GM13977 (cell line): ENCODE measurements at places on chromosomes 12 and 14.

GRCh38 chr14:91229005-91229382 lies 15.5 kb downstream of the GPR68 start:
- DNase-seq: no peak

DNA sequence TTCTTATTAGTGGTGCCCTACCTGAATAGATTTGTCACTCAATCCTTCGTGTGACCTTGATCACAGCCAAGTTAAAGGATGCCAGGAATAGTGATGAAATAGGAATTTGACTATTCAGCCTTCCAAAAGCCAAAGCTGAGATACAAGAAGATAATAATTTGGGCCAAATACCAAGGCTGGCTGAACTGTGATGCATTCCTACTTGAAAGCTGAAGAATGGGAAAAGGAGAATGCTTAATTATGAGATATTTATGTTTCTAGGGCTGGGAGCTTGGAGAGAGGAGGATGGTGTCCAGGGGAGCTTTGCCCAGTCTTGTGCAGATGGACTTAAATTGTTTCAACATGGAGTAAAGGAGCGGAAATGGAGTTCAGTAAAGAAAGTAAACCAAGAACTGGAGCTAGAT lies 5.2 kb downstream of the RNASE7 start:
- DNase-seq: no peak

DNA sequence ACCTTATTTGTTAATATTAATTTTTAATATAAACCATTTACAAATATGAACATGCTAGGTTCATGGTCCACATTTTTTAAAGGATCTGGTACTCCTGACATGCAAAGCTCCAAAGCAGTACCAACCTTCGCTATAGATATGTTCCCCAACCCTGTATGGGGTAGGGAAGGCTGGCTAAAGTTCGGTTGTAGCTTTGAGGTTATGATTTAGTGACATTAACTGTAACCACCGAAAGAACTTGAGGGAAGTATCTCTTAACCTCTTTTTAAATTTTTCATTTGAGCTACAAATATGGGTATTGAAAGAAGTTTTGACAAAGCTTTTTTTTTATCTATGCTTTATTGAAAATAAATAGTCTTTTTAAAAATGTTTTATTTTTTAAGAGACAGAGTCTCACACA lies 115.5 kb downstream of the DYRK2 start:
- no peak for DNase-seq

DNA sequence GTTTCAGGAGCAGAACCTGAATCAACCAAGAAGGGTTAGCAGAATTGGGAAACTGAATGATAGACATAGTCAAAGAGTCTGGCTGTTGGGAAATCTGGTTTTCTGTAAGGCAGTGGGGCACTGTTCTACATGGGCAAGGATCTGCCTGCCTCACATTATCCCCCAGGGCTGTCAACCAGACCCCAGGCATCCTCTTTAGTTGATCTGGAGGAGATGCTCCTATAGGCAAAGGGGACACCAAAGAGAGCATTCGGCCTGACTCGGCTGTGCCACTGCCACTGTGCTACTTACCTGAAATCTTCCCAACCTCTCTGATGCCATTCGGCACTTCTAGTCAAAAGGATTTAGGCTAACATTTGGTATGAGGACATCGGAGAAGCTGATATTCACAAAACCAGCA lies 4.1 kb downstream of the ISCU start:
- DNase-seq: no peak

- no peak for DNase-seq
These were observed 3.8 kb upstream of the YBX3 start for GRCh38 chr12:10726945-10727344.

DNA sequence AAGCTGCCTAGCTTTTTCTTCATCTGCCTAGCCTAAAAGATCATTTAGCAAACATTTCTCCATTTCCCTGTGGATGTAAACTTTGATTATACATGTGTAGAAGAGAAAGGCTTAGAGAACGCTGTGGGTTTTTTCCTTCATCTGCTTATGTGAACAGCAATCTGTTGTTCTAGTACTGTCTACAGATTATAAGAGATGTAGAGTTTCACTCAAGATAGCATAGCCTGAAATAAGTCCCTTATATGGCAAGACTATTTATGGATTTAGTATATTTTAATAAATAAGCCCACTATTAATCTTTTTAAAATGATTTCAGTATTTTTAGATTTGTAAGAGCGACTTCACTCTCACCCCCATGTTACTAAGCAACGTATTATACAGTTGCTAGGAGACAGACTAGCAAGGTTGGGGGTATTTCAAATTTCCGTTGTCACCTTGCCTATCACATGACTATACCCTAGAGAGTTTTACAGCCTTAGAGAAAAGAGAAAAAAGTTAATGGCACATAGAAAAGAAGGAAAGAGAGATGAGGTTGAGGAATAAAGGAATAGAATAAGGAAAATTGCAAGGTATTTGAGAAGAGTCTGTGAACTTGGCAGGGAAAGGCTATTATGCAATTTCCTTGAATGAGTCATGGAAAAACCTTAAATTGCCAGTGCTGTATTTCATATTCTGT lies 12.2 kb upstream of the TUBA1A start:
- DNase-seq: peak; percentile 61

DNA sequence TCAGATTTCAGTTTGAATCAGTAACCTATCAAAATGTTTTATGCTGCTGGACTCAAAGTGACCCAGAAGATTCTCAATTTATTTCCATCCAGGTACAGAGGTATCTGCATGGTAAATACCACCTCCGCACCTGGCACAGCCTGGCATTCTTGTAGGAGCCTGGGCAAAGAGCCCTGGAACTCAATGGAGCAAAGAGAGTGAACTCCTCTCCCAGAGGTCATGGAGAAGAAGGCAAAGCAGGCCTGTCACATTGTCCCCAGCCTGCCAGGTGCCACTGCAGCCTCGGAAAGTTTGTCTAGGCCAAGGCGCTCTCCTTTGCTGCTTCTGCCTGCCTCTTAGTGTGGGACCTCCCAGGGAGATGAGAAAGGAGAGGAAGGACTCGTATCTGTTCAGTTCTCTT lies 319.8 kb downstream of the ZFP36L1 start:
- DNase-seq: no peak

- DNase-seq: no peak
These were observed 60.7 kb upstream of the BCAT1 start for GRCh38 chr12:25009496-25010092.

DNA sequence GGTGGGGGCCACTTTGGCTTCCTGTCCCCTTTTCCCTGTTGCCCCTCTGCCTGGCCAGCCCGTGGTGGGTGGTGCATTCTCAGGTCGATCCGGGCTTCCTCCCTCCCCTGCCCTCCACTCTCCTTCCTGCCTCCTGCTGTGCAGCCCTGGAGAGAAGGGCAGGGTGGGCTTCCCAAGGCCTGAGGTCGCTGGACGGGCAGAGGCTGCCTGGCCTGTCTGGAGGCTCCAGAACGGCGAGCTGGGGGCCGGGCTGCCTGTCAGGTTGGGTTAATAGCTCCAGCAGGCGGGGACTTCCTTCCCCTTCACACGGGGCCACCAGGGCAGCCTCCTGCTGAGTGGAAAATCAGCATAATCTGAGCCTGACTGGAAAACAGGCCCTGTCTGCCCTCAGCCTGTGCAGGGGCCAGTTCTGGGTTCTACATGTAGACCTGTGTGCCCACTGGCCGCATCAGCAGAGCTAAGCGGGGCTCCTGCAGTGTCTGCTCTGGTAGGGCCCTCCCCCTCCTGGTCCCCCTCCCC lies 11.3 kb downstream of the KIF26A start:
- DNase-seq: no peak

- no peak for DNase-seq
These were observed 44.8 kb upstream of the PCED1B start for GRCh38 chr12:47034661-47035060.

DNA sequence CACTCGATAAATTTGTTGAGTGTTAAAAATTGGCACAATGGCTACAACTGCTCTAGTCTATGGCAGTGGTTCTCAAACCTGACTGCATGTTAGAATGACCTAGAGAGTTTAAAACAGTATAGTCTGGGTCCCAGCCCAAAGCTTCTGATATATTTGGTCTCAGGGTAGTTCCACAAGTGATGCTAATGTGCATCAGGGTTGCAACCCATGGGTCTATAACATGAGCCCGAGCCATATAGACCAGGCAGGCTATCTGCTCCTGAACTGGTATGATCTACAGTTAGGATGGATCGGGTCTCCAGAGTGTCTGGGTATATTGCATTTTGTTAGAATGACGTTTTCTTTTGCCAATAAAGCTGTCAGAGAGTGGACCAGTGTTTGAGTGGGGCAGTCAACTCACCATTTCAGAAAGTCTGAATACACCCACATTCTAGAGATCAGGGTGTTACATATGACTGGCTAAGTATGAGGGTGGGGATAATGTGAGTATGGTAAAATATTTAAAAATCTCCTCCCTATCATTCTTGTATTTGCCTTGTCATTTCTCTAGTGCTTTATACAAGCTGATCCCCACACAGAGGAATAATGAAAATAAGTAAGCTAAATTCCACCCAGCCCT lies 80.9 kb downstream of the FRMD6 start:
- DNase-seq: no peak

- DNase-seq: no peak
These were observed 162.7 kb downstream of the EGLN3 start for GRCh38 chr14:33788161-33788560.

- no peak for DNase-seq
These were observed 77.4 kb downstream of the BBS10 start for GRCh38 chr12:76270657-76271358.

DNA sequence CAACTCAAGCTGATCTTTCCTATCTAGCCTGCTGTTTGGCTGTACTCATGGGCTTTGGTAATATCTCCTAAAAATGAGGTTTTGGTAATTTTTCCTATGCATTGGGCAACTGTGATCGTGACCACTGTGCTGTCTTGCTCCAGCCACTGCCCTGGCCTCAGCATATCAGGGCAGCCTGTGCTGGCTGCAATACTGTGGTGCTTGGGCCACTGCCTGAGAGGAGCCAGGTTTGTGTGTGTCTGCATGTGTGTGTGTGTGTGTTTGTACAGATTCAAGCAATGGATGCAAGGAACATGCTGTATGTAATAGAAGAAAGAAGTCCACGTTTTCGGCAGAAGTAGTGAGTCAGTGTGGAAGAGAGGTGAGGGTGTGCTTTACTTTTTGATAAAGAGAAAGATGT lies 13.0 kb downstream of the ERG28 start:
- DNase-seq: no peak

- DNase-seq: no peak
These were observed 527.2 kb downstream of the FLRT2 start for GRCh38 chr14:86057018-86057667.

GRCh38 chr14:101399737-101400517 lies 161.4 kb upstream of the DIO3 start:
- no peak for DNase-seq

GRCh38 chr12:108126990-108127501 lies 2.0 kb upstream of the WSCD2 start:
- DNase-seq: no peak

- DNase-seq: peak; percentile 41
These were observed 8.5 kb downstream of the BTG1 start for GRCh38 chr12:92136965-92137721.

GRCh38 chr12:9721394-9722092 lies 11.4 kb downstream of the CLECL1 start:
- DNase-seq: no peak

- DNase-seq: no peak
These were observed 12.0 kb upstream of the OVCH1 start for GRCh38 chr12:29509503-29509902.

- DNase-seq: no peak
These were observed 343.7 kb downstream of the CACNA1C start for GRCh38 chr12:2396448-2396871.

- DNase-seq: peak; percentile 26
These were observed 51.2 kb downstream of the ACSS3 start for GRCh38 chr12:81128930-81129554.

GRCh38 chr12:20390846-20391245 lies 22.5 kb downstream of the PDE3A start:
- DNase-seq: no peak

GRCh38 chr12:13371797-13372196 lies 175.3 kb downstream of the EMP1 start:
- no peak for DNase-seq

DNA sequence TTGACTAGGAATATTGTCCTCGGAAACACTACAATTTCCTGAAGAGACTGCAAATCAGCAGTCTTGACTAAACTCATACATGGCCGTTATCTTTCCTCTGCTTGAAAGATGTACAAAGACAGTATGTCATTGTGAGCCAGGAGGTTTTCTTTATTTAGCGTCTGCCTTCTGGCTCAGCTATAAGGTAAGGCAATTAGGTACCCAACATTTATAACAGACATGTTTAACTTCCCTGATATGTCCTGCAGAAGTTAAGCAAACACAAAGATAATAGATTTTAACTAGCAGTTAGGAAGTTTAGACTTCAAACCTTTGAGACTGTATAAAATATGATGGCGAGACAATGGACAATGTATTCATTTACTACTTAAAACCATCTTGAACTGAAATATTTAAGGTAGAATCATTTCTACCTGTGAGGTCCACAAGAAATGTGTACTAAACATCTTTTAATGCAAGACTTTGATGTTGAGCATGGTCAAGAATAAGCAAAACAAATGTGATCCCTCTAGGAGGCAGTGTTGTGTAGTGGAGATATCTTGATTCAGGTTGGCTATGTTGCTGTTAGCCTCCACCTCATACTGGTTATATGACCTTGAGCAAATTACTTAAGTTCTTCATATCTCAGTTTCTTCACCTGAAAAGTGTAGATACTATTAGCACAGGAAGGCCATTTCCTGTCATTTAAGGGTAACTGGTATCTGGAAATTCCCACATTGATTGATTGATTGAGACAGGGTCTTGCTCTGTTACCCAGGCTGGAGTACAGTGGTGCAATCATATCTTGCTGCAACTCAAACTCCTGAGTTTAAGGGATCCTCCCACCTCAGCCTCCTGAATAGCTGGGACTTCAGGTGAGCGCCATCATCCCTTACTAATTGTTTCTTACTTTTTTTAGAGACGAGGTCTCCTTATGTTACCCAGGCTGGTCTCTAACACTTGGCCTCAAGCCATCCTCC lies 96.3 kb upstream of the EEA1 start:
- peak; percentile 52 for DNase-seq

DNA sequence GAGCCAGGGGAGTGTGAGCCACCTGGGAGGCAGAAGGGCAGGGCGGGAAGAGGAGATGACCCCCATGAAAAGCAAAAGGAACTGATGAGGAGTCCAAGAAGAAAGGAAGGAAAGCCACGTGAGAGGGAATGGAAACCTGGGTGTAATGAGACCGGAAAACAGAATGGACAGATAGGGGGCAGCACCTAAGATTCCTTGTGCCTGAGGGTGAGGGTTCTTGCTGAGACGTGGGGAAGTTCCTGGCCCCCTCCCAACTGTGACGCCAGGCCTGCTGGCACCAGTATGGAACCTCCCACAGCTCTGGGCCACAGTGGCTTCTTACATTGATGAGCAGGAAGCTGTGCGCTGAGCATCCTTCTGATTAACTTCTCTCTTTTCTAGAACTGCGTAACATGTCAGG lies 30.8 kb downstream of the TTC7B start:
- DNase-seq: no peak

DNA sequence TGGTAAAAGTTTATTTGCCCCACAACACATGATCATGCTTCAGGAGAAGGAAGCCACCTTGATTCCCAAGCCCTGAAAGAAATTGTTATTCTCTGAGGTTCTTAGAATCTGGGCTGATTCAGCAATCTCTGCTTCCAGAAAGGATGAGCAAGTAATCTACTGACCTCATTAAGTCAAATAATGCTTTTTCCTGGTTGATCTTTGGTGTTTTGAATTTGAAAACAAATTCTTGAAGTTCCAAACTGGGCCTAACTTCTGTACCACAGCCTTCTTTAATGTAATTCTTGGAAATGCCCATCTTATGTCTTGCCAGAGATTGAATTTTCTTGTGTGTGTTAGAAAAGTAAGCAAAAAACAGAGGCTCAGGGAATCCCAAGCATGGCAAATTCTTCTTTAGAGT lies 319.2 kb upstream of the DDHD1 start:
- DNase-seq: no peak
